ENCODE measurements at places on chromosomes 3 and 15. TPM values are rescaled to one million over a fixed set of nuclear protein-coding genes. Genes with fewer than 3 reads are reported as not detected.
A peak's percentile ranks its signal among the peaks of the same experiment; 100 is the strongest.

- no peaks in the 10 kb centered on the region for H3K27me3 ChIP-seq
Measured at GRCh38 chr15:38658431-38658830, 93.8 kb upstream of the RASGRP1 start.

RBP2 gene
- total RNA-seq: not detected

DNA sequence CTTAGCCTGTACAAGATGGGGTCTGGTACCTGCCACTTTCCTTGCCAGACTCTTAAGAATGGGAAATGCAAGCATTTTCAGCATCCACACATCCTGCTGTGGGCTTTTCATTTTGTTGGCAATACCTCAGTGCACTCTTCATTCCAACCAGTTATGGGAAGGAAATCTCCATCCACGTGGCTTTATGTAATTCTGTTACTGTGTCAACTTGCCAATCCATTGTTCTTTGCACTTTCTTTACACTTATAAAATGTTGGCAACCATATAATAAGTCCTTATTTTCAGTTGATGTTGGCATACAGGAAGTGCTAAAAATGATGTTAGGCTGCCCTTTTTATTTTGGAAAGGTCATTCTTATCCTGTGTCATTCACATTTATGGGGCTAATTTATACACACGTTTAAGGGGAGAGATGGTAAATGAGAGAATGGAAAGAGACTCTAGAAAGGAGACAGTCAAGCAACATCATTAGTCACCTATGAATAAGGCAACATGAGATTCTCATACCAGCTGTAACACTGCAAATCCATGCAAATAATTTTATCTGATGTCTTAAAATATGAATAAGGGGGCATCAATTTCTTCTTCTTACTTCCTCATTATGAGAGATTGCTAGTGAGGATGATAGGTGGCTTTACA, 238.7 kb downstream of the CHST2 start:
- H3K27me3 ChIP-seq: no peaks in the 10 kb centered on the region
- peaks cover 17% of the 10 kb centered on the region for H3K4me1 ChIP-seq
- no peak overlapping the region for H3K4me3 ChIP-seq
- no peak for DNase-seq
- no peak overlapping the region for H3K27ac ChIP-seq

GRCh38 chr3:174387736-174388135, 471.4 kb upstream of the NAALADL2 start:
- no peak for DNase-seq
- no peaks in the 10 kb centered on the region for H3K4me1 ChIP-seq
- H3K27me3 ChIP-seq: no peaks in the 10 kb centered on the region

P2RY13 gene
- not detected for total RNA-seq

APOD gene
- not detected for total RNA-seq

MANF gene
- total RNA-seq: 159 TPM

ROBO2 gene
- not detected for total RNA-seq

GRCh38 chr3:94082391-94082937, 19.6 kb downstream of the NSUN3 start:
- no peak overlapping the region for H3K27ac ChIP-seq
- no peak for DNase-seq
- no peaks in the 10 kb centered on the region for H3K27me3 ChIP-seq
- H3K4me3 ChIP-seq: no peak overlapping the region
- H3K36me3 ChIP-seq: peaks cover 27% of the 10 kb centered on the region

GRCh38 chr15:80503319-80503952, 99.3 kb downstream of the ARNT2 start:
- peaks cover 2% of the 10 kb centered on the region for H3K36me3 ChIP-seq
- no peak overlapping the region for H3K4me3 ChIP-seq
- no peak overlapping the region for H3K27ac ChIP-seq
- peaks cover 6% of the 10 kb centered on the region for H3K27me3 ChIP-seq
- no peak for DNase-seq

PRTG gene
- total RNA-seq: not detected

- H3K36me3 ChIP-seq: peaks cover 3% of the 10 kb centered on the region
- H3K27me3 ChIP-seq: no peaks in the 10 kb centered on the region
- H3K4me3 ChIP-seq: no peak overlapping the region
- no peaks in the 10 kb centered on the region for H3K4me1 ChIP-seq
Measured at GRCh38 chr3:107407355-107407754, 30.1 kb downstream of the CCDC54 start.

SPINK8 gene
- total RNA-seq: not detected

GRCh38 chr3:145578471-145578870, 582.5 kb downstream of the PLOD2 start:
- H3K4me3 ChIP-seq: no peak overlapping the region
- H3K27me3 ChIP-seq: no peaks in the 10 kb centered on the region
- no peak overlapping the region for H3K27ac ChIP-seq
- DNase-seq: no peak
- no peaks in the 10 kb centered on the region for H3K36me3 ChIP-seq
- H3K4me1 ChIP-seq: no peaks in the 10 kb centered on the region

ZNF662 gene
- 5.3 TPM for total RNA-seq

PLS1 gene
- total RNA-seq: 6.2 TPM

DNA sequence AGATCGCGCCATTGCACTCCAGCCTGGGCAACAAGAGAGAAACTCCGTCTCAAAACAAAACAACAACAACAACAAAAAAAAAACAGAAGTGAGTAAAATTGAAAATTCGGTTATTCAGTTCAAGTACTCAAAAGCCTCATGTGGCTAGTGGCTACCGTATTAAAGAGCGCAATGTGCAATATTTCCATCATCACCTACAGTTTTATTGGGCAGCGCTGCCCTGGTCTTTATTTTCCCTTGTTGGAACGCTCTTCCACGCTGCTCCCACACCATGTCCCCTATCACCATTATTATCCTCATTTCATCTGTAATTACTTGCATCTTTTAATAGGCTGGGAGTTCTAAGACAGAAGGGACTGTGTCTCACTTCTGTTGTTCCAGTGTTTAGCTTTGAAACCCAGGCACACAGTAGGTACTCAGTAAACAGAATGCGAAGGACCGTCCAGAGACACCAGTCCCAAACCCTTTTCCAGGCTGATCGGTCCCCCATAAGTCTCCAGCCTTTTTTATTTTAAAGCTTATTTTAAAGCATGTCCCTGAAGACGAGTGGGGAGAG, 423 bp upstream of the HACD3 start:
- H3K27ac ChIP-seq: peak overlapping the region; percentile 78
- H3K4me3 ChIP-seq: peak overlapping the region; percentile 87
- DNase-seq: no peak
- H3K4me1 ChIP-seq: peaks cover 27% of the 10 kb centered on the region
- no peaks in the 10 kb centered on the region for H3K27me3 ChIP-seq
- peaks cover 17% of the 10 kb centered on the region for H3K36me3 ChIP-seq

GRCh38 chr15:86839502-86839901, 759.8 kb downstream of the AGBL1 start:
- H3K36me3 ChIP-seq: no peaks in the 10 kb centered on the region
- no peak overlapping the region for H3K27ac ChIP-seq
- DNase-seq: no peak
- H3K4me3 ChIP-seq: no peak overlapping the region
- H3K4me1 ChIP-seq: no peaks in the 10 kb centered on the region
